IPS-NIHi11 (cell line): ENCODE measurements at places on chromosomes 2 and 18.
A peak's percentile ranks its signal among the peaks of the same experiment; 100 is the strongest.

- DNase-seq: no peak
Observed at GRCh38 chr18:79849328-79850207, 51.8 kb downstream of the KCNG2 start.

DNA sequence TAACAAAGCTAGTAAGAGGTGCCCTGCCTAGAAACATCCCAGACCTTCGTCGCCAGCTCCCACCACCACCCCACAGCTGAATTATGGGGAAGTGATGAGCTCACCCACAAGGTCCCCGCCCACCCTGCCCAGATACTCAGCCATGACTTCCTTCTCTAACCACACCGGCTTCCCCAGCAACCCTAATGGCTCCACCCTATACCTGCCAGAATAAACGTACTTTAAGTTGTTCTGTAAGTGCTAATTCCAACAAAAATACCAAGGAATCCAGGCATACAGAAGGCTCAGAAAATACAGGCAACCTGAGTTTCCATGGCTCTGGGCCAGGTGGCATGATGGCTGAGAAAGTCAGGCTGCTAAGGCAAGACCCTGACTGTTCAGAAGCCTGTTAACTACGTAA lies 39.1 kb downstream of the TMEM163 start:
- no peak for DNase-seq

DNA sequence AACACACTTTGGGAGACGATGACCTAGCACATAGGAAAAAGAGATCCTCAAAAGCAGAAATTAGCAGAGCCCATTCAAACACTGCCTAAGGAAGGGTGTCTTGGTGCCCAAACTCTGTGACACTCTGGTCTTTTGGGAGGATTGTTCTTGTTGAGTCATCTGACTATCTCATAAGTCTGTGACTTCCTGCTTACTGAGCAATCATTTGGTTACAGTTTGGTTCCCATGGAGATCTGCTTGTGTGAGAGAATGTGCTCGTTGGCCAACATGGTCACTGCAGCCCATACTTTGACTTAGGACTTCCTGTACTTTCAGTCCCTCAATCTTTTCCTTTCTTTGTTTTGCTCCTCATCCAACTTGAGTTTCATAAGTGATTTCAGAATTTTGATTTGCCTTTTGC lies 602.9 kb downstream of the NYAP2 start:
- peak; percentile 6 for DNase-seq

DNA sequence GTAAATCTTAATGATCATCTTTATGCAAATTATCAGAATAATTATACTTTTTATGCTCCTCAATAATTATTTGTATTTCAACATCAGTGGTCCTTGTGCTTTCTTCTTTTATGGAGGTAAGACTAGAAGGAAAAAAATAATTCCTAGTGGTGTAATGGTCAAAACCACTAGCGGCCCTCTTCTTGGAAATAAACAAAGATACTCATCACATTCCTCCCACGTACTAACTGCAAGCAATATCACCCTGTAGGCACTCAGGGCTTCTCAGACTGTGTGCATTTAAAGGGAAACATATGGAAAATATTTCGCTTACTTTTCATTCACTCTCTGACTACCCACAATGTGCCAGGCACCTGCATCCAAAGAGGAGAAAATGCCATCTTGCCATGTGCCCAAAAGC lies 263.7 kb downstream of the DOK6 start:
- DNase-seq: no peak

DNA sequence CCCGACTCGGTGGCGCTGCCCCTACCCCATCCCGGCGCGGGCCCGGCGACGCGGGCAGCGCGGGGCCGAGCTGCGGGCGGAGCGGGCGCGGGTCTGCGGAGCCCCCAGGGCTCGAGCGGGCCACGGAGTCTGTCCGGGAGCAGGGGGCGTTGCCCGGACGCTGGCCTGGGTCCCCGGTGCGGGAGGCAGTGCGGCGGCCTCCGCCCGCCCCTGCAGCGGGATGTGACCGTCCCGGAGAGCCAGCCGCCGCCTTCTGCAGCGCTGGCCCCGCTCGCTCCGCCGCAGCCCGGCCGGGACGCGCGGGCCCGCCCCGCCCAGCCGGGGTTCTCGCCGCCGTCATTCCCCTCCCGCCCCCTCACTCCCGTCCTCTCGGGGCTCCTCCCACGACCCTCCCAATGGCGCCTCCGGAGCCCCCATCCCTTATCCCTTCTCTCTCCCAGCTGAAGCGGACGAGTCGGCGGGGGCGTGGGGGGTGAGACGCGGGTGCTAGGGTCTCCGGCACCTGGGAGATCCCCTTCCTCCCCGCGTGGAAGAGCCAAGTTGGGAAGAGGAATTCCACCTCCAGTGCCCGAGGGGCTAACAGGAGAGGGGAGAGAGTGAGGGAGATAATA lies at the start of gene FNDC4:
FNDC4 (minus strand) TSS at position 257 of the 611 bp plus-strand sequence. CDS start 521 bp downstream, outside the sequence.
- DNase-seq: peak; percentile 77

GRCh38 chr2:206937555-206937954 lies 1.8 kb upstream of the CPO start:
- no peak for DNase-seq

DNA sequence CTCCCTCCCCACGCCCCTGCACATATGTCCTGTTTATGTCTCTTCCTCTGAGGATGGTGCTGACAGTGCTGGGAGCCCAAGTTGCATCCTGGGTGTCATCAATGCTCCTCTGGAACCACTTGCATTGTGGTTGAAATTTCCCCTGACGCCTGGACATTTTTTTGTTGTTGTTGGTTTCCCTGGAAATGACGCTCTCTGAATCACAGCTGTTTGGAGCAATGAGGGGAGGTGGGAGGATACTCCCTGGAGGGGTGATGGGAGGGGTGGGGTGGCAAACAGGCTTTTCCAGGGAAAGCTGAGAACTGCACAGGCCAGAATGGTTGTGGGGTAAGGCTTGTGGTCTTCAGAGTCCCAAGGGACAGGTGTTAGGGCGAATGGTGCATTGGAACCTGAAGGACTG lies 29.6 kb downstream of the CELF4 start:
- DNase-seq: no peak

DNA sequence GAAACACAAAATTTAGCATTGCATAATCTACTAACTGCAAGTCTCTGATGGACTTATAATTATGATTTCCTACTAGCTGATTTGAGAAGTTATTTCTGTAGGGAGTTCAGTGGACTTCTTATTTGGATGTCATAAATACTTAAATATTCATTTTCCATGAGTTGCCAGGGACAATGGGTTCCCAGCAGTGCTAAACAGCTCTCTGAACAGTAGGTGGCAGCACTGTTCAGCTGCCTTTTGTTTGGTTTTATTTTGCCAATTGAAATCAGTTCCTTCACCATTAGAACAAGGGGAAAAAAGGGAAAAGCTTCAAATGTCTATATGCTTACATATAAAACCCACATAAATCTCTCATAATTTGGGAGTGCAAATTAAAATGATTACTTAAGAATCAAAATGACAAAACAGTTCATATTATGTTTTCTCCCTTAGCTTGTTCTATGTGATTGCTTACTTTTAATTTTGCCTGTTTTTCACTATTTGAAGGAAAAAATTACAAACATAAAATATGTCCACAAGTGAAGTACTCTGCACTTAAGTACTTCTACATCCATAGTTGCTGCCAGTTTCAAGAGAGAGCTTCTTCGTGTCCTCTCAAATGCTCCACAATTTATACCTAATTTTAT lies 898.9 kb downstream of the CPS1 start:
- DNase-seq: peak; percentile 55

GRCh38 chr2:24568551-24568950 lies 77.5 kb downstream of the NCOA1 start:
- no peak for DNase-seq

- DNase-seq: peak; percentile 71
Observed at GRCh38 chr2:58762176-58762781, 521.2 kb upstream of the FANCL start.

- peak; percentile 55 for DNase-seq
Observed at GRCh38 chr2:34096562-34097171, 497.6 kb upstream of the FAM98A start.

DNA sequence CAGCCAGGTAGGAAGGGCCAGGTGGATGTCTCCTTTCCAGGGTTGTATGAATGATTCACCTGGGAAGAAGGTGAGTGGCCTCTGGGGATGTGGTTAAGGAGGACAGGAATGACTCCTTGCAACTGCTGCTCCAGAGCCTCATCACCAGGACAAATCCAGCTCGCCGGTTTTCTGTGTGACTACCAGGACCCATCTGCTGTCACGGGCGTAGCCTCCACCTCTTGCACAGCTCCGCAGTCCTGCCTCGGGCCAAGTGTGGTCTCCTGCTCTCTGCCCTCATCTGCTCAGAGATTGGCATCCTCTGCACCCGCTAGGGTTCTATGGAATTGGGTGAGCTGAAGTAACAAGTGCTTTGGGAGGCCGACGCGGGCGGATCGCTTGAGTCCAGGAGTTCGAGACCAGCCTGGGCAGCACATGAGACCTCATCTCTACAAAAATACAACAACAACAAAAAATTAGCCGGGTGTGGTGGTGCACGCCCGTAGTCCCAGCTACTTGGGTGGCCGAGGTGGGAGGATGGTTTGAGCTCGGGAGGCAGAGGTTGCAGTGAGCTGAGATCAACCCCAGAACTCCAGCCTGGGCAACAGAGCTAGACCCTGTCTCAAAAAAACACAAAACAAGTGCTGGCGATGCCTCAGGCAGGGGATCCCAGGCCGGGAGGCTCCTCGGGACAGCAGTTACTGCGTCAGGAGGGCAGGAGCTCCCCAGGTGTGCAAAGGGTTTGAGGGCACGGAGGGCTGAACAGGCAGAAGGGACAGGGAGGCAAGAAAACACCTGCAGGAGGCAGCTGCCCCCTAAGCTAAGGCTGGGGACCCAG lies 831 bp upstream of the D2HGDH start:
- DNase-seq: no peak

- no peak for DNase-seq
Observed at GRCh38 chr2:239607517-239608191, 206.8 kb upstream of the HDAC4 start.

DNA sequence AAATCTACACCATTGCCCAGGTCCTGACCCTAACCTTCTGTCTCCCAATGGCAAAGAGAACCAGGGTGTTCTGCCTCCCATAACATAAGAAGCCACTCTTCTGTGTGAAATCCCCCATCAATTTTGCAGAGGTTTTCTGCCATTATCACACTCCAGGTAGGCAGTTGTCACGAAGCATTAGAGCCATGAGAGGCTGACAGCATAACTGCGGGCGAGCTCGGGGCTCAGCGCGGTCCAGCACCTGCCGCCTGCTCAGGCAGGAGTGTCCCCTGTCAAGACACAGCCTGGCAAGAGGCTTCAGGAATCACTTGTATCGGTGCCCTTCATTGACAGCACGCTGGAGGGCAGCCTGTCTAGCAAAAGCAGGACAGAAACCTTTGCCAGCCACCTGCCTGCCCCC lies 251.2 kb downstream of the SATB2 start:
- DNase-seq: no peak

DNA sequence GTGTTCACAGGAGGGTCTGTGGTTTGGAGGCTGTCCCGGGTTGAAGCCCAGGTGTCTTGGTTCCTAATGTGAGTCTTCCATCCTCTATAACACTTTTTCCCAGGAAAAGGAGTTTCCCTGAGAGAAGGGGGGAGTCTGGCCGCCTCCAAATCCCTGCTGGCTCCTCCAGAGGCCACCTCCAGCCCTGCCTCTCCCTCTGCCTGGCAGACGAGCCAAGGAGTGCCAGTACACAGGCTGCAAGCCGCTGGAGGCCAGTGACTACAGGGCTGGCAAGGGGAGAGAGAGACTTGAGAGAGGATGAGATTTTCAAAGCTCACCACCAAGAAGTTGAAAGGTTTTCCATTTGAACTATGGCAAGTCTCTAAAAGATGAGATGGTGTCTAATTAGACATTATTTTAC lies 154.2 kb upstream of the ID2 start:
- no peak for DNase-seq

- DNase-seq: no peak
Observed at GRCh38 chr18:37769826-37770225, 204.2 kb upstream of the CELF4 start.

DNA sequence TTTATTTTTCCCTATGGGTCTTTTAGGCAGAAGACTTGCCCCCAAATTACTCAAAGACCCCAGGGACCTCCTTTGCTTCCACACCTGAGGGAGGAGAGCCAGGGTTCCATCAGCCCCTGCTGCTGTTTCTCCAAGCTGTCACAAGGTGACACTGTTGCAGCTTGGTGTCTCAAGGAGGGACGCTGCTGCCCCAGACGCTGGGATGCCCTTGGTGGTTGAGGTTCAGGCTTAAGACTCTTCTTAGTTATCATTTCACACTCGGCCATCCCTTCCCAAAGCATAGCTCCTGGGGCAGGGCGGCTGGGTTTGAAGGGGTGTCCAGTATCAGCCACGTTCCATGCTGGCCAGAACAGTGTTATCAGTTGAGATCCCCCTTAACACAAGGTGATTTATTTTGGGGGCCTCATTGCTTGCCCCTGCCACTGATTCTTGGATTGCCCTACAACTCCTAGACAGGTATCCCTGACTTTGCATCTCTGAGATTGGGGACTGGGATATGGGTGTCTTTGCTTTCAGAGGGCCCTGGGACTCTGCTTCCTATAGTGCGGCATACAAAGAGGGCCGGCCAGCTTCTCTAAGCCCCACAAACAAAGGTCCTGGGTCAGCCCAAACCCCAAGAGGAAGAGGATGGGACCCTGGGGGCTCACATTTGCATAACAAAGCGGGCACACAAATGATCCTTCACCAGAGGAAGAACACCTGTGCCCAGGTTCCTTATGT lies 22.7 kb downstream of the GPR55 start:
- DNase-seq: peak; percentile 82

DNA sequence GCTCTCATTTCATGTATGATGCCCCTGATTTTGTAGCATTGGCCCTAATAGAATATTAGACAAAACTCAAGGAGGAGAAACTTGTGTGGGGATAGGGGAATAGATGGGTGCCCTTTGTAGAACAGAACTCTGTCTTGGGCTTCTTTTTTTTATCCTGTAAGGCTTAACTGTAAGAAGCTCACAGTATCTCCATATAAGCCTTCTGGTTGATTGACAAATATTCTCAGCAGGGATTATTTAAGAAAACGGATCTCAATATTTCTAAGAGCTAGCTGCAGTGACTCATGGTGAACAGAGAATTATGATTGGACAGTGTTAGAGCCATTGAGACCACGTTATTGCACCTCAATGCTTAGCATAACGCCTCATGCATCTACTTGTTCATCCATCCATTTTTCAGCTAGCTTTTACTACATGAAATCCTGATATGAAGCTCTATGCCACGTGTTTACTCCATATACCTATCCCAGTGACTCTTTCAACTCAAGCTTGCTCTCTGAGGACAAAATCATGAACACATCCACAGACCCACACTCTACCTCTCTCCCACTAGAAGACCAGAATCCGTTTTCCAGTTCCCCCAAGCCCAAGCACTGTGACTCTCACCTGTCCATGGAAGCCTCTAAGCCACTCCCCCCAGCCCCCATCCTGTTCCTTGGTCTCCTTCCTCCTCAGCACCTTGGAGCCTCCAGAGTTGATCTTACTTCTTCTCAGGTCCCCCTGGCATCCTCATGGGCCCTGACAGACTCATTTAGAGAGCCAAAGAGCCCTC lies 99.2 kb downstream of the BCL2L11 start:
- DNase-seq: no peak

GRCh38 chr2:99562516-99562915 lies 72.7 kb upstream of the REV1 start:
- DNase-seq: no peak

GRCh38 chr2:233844836-233845235 lies 9.5 kb downstream of the HJURP start:
- no peak for DNase-seq
